Vein endothelial cell (primary cell): ENCODE measurements at places on chromosomes 6 and 20. TPM values are rescaled to one million over a fixed set of nuclear protein-coding genes. Genes with fewer than 3 reads are reported as not detected.

The SCRT2 gene
- total RNA-seq = not detected in 2 replicates

The C20orf96 gene
- 2.9 and 4.8 TPM in 2 replicates for total RNA-seq

The ADGRF4 gene
- total RNA-seq = not detected in 2 replicates

The TASP1 gene
- 6.5 and 9.6 TPM in 2 replicates for total RNA-seq

The GMEB2 gene
- 10.8 and 12.4 TPM in 2 replicates for total RNA-seq

The ESR1 gene
- total RNA-seq = under 0.01 TPM in 1 of 2 replicates, not detected in the other

The CST3 gene
- total RNA-seq = 164 and 196 TPM in 2 replicates

The SNAI1 gene
- total RNA-seq = 5.3 and 6.5 TPM in 2 replicates

The C20orf202 gene
- total RNA-seq = 0.33 TPM in 1 of 2 replicates, not detected in the other

The C6orf15 gene
- total RNA-seq = 0.33 TPM in 1 of 2 replicates, not detected in the other

The HDGFL1 gene
- total RNA-seq = 0.10 TPM in 1 of 2 replicates, not detected in the other

The MRPL14 gene
- 46.9 and 55.2 TPM in 2 replicates for total RNA-seq

The FAM209B gene
- not detected in 2 replicates for total RNA-seq

The SNAP25 gene
- not detected in 2 replicates for total RNA-seq

The GTSF1L gene
- not detected in 2 replicates for total RNA-seq
